NCI-H1092 (cell line): ENCODE measurements at places on chromosomes 12 and 14.

DNA sequence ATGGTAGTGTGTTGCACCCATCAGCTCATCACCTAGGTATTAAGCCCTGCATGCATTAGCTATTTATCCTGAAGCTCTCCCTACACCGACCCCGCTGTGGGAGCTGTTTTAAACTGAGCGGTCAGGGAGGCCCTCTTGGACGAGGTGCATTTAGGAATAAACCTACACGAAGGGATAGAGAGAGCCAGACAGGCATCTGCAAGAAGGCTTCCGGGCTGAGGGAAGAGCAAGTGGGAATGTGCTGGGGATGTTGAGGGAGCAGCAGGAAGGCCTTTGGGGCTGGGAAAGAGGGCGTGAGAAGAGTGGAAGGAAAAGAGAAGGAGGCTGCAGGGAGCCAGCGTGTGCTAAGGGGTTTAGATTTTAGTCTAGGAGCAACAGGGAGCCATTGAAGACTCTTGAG lies 34.5 kb downstream of the RPH3A start:
- no peak for DNase-seq

DNA sequence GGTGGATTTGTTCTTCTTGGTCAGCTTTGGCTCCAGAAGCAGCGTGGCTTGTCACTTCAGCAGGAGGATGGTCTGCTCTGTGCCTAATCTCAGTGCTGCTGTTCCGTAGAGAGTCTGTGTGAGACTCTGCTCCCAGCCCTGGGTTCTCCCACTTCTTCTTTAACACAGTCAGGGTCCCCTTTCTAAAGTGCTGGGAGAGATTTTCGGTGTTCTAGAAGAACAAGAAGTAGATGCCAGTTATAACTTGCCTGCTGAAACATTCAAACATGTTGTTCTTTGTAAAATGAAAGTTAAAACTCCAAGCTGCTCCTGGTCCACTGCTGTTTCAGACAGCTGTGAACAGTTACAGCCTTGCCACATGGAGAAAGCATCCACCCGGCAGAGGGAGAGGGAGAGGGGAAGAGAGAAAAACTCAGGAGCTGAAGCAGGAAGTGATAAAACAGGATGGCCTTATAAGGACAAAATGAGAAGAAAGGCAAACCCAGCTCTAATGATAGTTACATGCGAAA lies 55.2 kb upstream of the CERS5 start:
- DNase-seq: peak; percentile 42

DNA sequence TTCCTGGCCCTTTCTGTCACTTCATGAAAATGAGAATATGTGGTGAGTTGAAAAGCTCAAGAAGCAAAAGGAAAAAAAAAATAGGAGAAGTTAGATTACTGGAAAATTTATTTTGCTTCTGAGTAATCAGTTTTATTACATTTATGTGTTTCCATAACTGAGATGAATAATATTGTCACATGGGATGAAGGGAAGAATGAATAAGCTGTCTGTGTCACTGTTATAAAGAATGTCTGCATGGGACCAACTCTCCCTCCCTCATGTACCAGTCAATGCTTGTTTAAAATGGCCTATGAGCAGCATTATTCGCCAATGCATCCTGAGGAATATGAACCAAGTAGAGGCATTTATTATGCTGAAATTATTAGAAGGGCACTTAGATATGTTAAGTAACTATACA lies 246.3 kb downstream of the PRKD1 start:
- DNase-seq: no peak

DNA sequence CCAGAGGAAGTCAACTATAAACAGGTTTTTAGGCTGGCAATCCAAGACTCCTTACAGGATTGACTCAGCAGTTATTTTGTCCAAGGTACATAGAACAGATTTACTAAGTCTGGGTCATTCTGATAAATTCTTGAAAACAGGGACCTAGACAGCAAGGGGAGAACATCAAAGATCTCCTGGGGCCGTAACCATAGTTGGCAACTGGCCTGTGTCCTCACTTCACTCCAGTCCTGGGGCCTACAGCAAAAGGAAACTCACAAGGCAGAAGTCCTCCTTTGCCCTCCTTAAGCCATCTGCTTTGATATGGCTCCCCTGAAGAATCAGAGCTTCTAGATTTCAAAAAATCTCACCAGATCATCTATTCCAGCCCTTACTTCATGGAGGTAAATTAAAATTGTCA lies 207.2 kb upstream of the IGF1 start:
- DNase-seq: no peak

DNA sequence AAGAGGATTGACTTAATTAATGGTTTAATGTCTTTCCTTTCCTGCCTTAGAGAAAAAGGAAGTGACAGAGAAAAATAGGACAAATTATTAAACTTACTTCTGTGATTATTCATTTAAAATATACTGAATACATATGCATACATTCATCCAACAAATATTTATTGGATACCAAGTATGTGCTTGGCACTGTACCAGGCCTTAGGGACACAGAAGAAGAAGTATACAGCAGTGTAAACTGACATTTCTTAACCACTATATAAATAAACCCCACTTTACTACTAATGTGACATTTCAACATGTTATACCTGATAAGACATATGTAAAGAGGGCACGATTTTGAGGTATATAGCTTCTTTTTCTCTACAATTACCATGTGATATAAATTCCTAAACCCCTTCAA lies 53.6 kb downstream of the ERO1A start:
- DNase-seq: no peak

DNA sequence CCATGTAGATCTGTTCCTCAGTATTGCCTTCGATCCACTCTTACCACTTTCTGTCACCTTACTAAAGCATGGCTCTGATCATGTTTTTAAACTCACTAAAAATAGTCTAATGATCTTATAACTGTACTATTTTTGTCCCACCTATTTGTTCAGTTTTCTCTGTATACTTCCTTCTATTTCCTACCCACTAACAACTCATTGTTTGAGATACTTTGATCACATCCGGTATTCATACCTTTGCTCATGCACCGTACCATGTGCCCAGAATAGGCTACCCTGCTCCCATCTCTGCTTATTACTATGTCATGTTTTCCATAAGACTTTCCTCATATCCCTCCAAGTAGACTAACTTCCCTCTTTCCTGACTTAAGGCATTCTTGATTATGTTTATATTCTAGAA lies 128.6 kb downstream of the MED13L start:
- DNase-seq: no peak

GRCh38 chr12:45989721-45990467 lies 480 bp downstream of the SCAF11 start:
- DNase-seq: peak; percentile 72

DNA sequence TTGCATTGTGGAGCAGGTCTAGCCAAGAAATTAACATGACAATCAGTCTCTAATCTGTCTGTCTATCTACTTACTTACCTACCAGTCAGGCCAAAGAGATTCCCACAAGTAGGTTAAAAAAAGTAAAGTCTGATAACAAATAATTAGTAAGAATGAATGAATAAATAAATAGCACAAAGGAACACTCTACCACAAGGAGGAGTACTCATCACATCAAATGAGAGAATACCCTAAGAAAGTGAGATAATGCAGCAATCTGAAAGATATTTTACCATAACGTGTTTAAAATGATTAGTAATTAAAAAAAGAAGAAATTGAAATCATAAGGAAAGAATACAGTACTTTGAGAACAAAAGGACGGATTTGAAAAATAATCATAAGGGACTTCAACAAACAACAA lies 187.2 kb downstream of the SYNE2 start:
- no peak for DNase-seq

DNA sequence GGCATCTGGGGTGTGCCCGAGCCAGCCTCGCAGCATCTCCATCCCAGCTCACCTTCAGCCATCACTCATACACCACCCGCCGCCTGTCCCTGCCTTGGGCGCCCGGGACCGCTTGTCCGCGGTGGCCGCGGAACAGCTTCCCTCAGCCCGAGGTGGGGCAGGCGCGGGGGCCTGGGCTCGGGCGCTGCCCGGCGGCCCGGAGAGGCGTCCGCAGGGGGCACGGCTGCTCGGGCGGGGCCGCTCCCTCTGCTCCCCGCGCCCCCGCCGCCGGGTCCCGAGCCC lies 430 bp downstream of the SLC41A2 start:
- DNase-seq: no peak

DNA sequence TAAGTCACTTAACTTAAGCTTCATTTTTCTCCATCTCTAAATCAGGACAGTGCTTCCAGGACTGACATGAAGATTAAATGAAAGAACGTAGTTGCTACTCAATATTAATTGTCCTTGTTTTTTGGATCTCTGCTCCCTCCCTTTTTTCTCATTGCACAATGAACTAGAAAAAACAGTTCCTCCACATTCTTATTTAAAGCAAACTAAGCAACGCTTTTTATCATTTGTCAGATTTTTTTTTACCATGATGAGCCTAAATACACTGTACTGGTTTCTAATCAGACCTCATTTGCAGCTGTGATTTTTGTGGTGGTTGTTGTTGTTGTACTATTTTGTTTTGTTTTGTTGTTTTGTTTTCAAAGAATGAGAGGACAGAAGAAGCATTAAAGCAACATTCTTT lies 23.2 kb upstream of the PARP11 start:
- DNase-seq: no peak

GRCh38 chr12:56017181-56017580 lies 3.7 kb upstream of the IKZF4 start:
- DNase-seq: no peak

GRCh38 chr14:56806760-56807159 lies 3.5 kb downstream of the OTX2 start:
- DNase-seq: no peak

- no peak for DNase-seq
Measured at GRCh38 chr12:106415134-106415533, 57.6 kb downstream of the POLR3B start.

- DNase-seq: no peak
Measured at GRCh38 chr14:103058164-103059055, 1.1 kb upstream of the CDC42BPB start.

DNA sequence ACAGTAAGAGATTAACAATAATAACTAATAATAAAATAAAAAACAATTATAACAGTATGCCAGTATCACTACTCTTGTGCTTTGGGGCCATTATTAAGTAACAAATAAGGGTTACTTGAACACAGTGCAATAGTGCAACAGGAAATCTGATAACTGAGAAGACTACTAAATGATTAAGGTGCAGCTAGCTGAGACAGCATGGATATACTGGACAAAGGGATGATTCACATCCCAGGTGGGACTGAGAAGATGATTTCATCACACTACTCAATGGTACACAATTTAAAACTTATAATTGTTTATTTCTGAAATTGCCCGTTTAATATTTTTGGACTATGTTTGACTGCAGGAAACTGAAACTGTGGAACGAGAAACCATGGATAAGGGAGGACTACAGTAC lies 168.6 kb upstream of the ABCD2 start:
- DNase-seq: no peak

DNA sequence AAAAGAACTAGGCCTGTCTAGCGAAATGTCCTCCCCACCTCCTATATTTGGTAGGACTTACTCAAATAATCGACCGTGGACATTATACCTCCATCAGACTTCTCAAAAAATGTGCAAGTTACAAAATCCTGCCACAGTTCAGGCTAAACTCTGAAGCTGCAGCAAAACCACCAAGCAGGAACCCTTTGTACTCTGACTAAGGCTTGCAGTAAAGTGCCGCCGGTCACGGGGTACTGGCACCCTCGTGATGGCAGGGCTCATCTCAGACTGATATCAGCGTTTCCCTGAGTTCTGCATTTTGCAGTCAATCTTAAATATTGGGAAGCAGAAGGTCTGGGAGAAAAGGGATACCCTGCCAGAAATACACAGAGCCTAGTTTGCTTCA lies 17.1 kb downstream of the SLC11A2 start:
- DNase-seq: no peak

DNA sequence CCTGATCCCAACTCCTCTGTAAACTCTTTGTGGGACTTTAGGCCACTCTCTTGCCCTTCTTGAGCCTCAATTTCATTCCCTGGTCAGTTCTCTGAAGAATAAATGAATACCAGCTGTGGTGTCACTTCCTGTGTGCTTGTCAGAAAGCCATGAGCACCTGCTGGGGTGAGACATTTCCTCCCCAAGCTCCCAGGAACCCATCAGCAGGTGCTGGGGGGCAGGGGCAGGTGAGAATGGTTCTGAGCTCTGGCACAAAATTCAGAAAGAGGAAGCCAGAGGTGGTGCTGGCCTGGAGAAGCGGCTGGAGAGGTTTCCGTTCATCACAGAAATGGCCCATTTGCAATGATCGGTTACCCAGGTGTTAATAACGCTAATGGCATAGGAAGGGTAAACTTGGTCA lies 14.9 kb downstream of the LHX5 start:
- no peak for DNase-seq
